ENCODE measurements at places on chromosomes 3 and 15.
A peak's percentile ranks its signal among the peaks of the same experiment; 100 is the strongest.

- DNase-seq = no peak
Measured at GRCh38 chr15:48855501-48856440, 22.2 kb upstream of the EID1 start.

- no peak for DNase-seq
Measured at GRCh38 chr15:67509918-67510317, 11.0 kb upstream of the C15orf61 start.

DNA sequence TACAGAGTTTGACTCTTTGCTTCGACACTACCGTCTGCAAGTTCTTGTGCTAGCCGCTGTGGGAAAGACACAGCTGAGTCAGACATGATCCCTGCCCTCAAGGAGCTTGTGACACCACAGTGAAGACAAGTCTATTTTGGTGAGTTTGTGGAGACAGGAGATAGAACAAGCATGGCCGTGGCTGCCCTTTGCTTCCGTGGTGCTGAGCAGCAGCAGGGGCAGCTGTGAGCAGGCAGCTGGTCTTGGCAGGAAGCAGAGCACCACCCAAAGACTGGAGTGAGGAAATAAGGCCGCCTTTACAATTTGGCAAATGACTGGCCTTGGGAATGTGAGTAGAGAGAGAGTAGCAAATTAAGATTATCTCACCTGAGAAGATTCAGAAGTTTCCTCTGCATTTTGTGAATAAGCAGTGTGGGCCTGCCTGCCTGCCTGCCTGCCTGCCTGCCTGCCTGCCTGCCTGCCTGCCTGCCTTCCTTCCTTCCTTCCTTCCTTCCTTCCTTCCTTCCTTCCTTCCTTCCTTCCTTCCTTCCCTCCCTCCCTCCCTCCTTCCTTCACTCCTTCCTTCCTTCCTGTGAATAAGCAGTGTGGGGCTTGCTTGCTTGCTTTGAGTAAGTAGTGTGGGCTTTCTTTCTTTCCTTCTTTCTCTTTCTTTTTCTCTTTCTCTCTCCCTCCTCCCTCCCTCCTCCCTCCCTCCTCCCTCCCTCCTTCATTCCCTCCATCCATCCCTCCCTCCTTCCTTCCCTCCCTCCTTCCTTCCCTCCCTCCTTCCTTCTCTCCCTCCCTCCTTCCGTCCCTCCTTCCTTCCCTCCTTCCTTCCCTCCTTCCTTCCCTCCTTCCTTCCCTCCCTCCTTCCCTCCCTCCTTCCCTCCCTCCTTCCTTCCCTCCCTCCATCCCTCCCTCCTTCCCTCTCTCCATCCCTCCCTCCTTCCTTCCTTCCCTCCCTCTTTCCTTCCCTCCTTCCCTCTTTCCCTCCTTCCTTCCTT is 1.6 kb upstream of the GCNT3 start:
- DNase-seq = no peak

DNA sequence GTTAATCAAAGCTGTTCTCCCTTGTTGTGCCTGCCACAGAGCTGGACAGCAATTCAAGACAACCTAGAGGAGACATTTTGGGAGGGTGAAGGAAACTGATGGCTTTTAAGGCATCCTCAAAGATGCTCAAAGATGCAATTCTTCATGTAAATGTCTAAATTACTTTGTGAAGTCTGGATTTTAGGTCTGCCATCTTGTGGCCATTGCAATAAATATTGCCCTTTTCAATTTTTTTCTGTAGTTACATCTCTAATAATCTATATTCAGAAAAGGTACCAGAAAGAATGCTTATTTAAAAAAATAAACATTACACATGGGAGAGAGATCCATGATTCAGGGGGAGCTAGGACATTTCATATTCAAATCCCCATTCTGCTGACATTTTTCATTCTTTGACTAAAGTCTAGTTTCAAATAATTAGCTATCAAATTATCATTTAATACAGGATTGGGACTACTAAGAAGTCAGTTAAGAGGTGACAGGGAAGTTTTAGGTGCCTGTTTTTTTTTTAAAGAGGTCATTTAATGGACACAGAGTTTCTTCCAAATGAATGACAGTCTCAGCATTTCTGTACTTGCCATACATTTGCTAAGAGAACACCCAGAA is 259.8 kb upstream of the WNT5A start:
- no peak for DNase-seq

- DNase-seq = no peak
Measured at GRCh38 chr3:13111173-13111872, 38.1 kb upstream of the IQSEC1 start.

DNA sequence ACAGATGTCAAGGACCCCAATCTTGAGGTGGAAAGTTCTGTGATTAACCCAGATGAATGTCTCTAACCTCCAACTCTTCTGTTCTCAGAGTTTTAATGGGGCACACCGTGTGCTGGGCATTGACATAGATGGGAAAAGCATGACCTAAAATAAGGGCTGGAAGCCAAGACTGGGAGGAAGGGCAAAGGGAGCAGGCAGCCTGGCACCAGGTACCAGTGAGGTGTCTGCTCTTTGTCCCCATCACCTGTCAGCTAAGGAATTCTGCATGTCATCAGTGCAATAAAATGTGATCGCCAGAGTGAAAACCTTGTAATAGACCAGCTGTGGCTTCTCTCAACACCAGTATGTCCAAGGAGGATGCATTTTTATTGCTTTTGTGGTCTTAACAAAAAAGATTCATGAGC is 143.5 kb upstream of the TPM1 start:
- DNase-seq = no peak

- DNase-seq = no peak
Measured at GRCh38 chr15:81118361-81118760, 15.7 kb upstream of the CFAP161 start.

DNA sequence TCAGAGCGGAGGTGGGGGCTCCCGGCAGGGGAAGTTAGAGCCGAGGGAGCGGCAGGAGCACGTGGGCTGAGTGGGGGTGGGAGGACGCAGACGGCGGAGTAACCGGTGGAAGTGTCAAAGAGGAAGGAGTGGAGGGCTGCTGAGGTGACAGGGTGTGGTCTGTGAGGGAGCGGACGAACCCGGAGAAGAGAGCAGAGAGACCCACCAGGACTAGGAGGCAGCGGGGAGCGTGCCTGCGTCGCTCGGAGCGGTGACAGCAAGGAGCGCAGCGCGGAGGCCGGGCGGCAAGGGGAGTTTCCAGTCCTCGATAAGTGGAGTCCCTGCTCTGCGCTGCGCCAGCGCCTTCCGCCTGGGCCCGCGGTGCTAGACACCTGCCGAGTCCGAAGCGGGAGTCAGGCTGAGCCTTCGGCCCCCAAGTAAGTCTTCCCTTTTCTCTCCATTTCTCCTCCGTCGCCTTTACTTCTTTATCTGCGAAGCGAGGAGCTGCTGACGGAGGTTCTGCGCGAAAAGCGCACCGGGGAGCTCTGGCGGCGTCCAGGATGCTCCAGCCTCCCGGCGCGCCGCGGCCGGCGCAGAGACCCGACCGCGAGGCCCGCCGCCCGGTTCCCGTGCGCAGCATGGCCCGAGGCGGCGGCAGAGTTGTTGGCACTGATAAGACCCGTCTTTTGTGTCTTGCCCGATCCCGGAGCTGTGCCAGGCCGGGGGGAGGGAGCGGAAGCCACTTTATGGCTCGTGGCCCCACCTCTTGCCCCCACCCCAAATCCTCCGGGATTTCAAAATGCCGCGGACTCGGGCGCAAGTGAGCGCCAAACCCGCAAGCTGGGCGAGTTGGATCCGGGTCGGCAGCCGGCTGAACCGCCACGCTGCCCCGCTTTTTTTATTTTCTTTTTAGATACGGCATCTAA is 533.0 kb upstream of the SEMA6D start:
- no peak for DNase-seq

- peak; percentile 44 for DNase-seq
Measured at GRCh38 chr15:80999623-81000036, 1.1 kb upstream of the TLNRD1 start.

DNA sequence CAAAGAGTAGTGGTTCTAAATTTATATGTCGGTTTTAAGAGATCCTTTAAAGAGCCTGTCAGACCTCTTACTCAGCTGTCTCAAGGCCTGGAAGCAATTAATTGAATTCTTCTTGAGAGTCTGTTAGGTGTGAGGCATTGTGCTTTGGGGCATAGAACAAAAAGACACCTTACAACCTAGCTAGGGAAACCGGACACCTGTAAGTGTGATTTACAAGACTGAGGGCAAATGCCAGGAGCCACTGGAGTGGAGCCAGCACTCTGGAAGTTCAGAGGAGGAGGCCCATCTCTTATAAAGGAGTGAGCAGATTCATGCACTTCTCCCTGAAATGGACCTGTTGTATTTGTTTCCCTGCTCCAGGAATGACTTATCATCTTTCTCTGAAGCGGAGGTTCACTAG is 97.7 kb upstream of the NUDT16 start:
- no peak for DNase-seq

DNA sequence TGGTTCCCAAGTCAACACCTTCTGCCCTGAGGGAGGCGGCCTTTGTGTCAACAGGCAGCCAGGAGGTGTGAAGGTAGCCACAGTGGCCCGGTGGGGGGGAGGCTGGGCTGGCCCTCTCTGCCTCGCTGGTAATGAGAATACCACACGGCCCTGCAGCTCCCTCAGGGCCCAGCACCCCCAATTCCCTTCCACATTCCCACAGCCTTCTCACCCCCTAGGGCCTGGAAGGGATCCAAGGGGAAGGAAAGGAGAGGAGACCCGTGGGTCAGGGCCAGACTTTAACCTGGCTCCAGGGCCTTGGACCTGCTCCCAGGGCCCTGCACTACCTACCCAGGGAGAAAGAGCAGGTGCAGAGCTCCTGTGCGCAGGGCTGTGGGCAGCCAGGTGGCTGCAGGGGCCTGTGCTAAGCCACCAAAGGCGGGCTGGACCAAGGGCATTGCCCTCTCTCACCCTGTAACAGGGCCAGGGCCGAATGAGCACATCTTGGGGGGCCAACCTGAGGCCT is 8.7 kb upstream of the MESP2 start:
- no peak for DNase-seq

DNA sequence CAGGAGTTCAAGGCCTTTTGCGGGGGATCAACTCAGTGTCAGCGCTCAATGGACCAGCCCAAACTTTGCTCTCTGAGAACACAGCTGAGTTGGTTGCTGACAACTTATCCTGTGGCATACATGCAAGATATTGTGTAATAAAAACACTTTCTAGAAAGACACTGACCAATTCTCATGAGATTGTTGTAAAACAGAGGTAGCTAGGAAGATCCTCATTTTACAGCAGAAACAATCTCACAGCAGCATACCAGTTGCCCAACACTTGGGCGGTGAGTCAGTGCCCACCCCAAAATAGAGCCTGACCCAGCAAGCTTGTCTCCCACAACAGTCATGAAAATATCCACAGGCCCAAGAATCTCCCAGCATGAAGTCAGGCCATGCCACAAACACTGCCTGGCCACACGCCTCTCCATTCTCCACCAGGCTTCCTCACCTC is 18.2 kb downstream of the KLHL6 start:
- no peak for DNase-seq

DNA sequence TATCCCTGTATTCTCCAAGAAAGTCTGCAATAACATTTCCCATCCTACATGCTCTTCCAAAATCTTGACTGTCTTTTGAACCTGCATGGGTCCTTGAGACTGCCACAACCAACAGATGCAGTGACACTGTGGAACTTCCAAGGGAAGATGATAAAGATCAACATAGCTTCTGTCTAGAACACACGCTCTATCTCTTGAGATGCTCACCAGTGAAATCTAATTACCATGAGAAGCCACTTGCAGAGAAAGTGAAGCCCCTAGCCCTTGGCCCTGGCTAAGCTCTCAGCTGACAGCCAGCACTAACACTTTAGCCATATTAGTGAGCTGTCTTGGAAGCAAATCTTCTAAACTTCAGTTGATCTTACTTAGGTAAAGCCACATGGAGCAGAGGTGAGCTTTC is 36.6 kb downstream of the EOMES start:
- DNase-seq = no peak

GRCh38 chr15:80404057-80404760 is at the start of gene ARNT2:
ARNT2 (plus strand) TSS chr15:80404382; CDS start chr15:80404516, 134 bp downstream.
- DNase-seq = no peak

DNA sequence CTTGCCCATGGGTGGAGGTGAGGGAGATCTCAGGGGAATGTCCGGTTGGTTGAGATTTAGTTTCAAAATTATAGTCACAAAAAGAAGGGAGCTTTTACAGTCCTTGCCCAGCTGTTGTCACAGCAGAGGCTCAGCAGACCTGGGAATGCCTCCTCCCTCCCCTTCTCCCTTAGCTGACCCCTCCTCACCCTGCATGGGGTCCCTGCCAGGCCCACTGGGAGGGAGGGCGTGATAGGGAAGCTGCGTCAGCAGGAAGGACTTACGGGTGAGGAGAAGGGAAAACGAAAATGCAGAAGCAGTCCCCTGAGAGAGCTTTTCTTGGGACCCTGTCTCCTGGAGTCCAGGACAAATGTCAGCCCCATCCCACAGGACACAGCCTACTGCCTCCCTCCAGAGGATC is 18.9 kb downstream of the SCN5A start:
- DNase-seq = no peak

- DNase-seq = no peak
Measured at GRCh38 chr15:63823253-63823844, 10.4 kb downstream of the HERC1 start.

DNA sequence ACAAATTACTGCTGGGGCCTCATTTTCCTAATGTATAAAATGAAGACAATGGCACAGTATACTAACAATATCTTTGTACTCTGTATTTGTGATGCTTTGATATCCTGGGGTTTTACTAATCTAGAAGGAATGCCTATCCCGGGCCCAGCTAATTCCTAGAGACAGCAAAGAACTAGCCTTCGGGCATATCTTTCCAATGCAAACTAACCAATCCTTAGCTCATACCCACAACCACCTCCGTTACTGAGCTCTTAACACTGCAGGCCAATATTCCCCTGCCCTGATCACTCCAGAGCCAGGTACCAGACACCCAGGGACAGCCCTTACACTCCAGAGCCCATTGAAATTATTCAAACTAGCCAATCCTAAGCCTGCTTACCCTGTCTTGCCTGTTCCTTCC is 309.0 kb downstream of the ULK4 start:
- DNase-seq = no peak

DNA sequence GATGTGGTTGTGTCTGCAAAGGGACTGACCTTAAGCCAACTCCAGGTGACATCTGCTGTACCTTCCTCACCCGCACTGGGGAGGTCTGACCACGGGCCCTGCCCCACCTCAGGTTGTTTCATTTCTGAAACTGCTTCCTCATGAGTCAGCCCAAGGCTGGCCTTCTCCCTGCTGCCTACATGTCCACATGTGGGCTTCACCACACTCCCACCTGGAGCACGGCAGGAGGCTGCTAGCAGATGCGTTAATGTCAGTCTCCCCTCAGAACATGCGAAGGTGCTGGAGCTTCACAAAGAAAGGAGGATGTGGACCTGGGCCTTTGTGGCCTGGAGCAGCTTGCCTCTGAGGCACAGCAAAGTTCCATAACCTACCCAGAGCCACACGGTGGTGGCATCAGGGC is 69.4 kb upstream of the PLXNA1 start:
- DNase-seq = no peak
